ENCODE measurements at places on chromosomes 2 and 18.
A peak's percentile ranks its signal among the peaks of the same experiment; 100 is the strongest.

GRCh38 chr2:161857920-161858319 is 216.1 kb downstream of the DPP4 start:
- no peak for DNase-seq

GRCh38 chr2:101387151-101387834 is at the start of gene CREG2:
CREG2 (minus strand) TSS chr2:101387503; CDS start chr2:101387457, 46 bp downstream.
- peak; percentile 18 for DNase-seq

DNA sequence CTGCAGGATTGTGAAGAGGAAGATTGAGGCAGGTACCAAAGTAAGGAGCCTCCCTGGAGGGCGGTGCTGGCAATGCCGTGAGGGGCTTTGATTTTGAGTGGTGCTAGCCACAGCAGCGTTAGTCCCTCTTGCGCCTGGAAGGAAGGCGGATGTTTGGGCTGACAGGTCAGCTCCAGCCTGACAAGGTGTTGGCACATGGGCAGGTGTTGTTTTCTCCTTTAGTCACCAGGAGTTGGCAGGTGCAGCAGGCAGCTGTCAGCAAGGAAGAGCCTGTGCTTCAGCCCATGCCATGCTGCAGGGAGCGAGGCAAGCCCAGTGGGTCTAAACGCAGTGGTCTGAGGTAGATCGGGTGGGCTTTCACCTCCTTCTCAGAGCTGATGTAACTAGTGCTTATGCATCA is 8.5 kb downstream of the SEC11C start:
- no peak for DNase-seq

GRCh38 chr18:35733408-35733807 is 151.9 kb downstream of the GALNT1 start:
- no peak for DNase-seq

DNA sequence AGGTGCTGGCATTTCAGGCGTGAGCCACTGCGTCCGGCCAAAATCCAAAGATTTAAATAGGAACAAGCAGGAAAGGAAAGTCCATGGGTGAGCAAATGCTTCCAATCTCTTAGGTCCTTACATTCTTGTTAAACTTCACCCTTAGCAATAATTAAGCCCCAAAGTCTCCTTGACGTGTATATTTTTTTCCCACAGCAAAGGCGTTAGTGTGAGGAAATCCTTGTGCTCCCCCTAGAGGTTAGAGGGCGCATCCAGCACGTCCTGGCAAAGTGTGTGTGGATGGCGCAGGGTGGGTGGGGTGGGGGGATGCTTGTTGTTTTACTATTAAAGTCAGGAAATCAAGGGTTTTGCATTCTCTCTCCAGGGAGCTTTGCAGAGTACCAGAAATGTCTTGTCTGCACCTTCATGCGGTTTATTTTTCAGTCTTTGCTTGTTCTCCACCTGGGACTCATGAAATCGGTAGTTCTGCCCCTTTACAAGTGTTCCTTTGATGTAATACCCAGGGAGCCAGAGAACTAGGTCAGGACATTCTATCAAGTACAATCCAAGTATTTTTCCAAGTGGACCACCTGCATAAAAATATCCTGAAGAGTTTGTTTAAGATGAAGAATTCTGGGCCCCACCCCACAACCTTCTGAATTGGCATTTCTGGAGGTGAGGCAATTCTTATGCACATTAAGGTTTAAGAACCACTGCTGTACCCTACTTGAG is 22.2 kb upstream of the ITSN2 start:
- peak; percentile 44 for DNase-seq

- DNase-seq = no peak
These were observed 204.4 kb upstream of the RASGRP3 start for GRCh38 chr2:33272001-33272400.

- DNase-seq = no peak
These were observed 1.3 kb downstream of the HSPD1 start for GRCh38 chr2:197498235-197498936.

- DNase-seq = no peak
These were observed 391.0 kb downstream of the SOX11 start for GRCh38 chr2:6083136-6083535.

DNA sequence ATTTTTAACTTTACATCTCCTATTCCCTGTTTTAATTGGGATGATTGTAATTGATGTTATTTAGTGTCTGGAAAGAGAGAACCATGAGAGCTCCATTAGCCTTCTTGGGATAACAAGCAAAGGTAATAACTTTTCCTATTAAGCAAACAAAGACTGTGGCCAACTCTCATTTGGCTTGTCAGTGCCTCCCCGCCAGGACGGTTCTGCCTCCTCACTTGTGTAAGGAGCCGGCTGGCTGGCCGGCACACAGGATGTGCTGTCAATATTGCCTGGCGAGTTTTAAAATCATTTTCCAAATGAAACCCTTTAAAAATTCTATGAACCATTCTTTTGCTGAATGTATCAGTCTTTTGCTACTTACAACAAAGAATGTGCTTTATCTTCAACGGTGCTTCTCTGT is 898.3 kb downstream of the CPS1 start:
- no peak for DNase-seq

- no peak for DNase-seq
These were observed 214.7 kb downstream of the KCNH7 start for GRCh38 chr2:162623888-162624287.

DNA sequence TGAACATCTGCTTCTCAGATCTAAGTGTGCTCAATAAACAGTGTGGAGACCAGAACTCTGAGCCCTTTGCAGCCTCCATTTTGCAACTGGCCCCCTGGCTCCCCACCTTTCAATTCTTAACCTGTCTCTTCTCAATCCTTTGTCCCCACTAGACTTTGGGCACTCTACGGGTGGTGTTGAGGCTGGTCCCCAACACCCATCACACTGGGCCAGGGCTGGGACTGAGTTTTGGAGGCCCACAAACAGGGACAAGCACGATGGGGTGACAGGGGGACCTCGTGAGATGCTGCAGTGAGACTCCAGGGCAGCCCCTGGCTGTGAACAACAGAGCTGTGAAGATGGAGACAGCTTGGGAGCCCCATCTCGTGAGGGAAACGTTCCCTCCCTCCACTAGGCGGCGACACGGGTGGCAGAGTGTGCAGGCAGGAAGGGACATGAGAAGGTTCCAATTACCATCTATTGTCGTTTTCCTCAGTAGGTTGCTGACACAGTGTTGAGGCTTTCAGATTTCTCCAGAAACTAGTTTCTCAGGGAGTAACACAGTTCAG is 1.2 kb downstream of the ANKMY1 start:
- DNase-seq = peak; percentile 66

DNA sequence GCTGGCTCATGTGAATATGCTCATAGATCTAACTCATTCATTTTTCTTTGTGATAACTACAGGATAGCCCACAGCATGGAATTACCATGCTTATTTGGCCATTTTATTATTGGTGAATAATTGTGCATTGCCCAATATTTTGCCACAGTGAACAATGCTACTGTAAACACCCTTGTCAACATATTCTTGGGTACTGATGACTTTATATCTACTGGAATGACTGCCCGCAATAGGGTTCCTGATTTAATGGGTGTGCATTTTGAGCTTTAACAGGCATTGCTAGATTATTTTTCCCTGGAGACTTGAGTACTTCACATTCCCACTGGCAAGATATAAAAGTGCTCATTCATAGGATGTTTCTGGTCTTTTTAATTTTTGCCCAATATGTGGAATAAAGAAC is 42.7 kb upstream of the EVA1A start:
- no peak for DNase-seq

DNA sequence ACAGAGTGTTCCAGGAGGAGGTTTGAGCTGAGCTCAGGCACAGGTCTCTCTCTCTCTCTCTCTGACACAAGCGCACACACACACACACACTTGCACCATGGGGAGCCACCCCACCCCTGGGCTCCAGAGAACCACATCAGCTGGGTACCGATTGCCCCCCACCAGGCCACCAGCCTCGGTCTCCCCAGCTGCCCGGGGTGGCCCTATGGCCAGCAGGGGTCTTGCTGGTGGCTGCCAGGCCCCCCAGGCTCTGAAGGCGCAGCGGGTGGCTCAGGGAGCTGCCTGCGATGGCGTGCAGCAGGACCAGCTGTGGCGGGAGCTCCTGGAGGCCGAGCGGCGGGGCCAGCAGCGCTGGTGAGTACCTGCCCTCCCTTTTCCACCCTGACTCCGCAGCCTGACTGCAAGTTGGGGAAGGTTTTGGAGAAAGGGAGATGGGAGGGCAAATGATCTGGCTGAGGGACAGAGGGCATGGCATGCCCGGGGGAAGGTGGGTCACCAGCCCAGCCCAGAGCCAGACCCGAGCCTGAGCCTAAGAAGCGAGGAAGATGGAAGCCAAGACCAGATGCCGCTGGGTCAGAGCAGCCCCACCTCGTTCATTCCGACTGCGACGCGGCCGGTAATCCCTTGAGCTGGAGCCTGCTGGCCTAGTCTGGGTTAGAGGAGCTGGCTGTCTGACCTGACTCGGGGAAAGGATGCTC is 21.9 kb upstream of the SLC66A3 start:
- no peak for DNase-seq

Measured in stimulated activated naive CD4-positive, alpha-beta T cell treated with Interleukin-2 at 50 U/mL for 16 hours (primary cell).